ENCODE measurements at places on chromosomes 2 and 18.

- DNase-seq = no peak
Measured at GRCh38 chr18:51953521-51953920, 386.5 kb upstream of the DCC start.

DNA sequence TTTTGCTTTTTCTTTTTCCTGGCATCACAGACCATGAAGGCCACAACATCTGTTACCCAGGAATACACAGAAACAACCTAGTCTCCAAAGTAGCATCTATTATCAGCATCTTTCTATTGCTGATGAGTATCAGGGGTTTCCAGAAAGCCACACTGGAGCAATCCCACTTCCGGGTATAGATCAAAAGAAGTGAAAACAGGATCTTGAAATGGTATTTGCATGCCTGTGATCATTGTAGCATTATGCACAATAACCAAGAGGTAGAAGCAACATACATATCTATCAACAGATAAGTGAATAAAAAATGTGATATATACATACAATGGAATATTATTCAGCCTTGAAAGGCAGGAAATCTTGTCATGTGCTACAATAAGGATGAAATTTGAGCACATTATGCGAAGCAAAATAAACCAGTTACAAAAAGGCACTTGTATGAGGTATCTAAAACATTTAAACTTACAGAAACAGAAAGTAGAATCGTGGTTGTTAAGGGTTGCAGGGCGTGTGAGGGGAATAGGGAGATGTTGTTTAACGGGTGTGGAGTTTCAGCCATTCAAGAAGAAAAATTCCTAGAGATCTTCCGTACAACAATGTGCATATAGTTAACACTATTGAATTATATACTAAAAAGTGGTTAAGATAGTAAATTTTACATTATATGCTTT lies 115.1 kb downstream of the KCNE4 start:
- no peak for DNase-seq

GRCh38 chr2:99444222-99444621 lies 45.6 kb downstream of the REV1 start:
- DNase-seq = no peak

DNA sequence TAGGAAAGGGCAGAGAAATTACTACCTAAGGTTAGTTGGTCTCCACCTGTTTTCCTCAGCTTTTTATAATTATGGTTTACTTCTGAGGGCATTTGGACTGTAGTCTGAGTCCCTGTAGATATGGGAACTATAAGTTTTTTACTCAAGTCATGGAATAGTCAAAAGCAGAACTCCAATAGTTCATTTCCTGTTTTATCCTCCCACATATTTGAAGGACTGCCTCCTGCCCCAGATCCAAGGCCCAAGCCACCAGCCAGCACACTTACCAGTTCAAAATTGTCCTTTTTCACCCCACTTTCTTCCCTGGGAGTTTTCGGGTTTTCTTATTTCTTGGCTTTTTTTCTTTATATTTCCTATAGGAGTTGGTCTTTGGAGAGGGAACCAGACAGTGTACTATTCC lies 164.1 kb downstream of the MBD5 start:
- no peak for DNase-seq

- no peak for DNase-seq
Measured at GRCh38 chr2:23029951-23030350, 355.0 kb upstream of the KLHL29 start.

All from stimulated activated CD4-positive, alpha-beta T cell treated with anti-CD3 and anti-CD28 coated beads, Interleukin-2, amount 100 ng/mL, for 24 hours (primary cell).